ENCODE measurements at places on chromosomes 7 and 10. TPM values are rescaled to one million over a fixed set of nuclear protein-coding genes. Genes with fewer than 3 reads are reported as not detected.

The DOCK1 gene
- total RNA-seq: 82.7 TPM

The SFTPA1 gene
- total RNA-seq: not detected

The ANK3 gene
- total RNA-seq: 12.5 TPM

The TAS2R4 gene
- total RNA-seq: 0.32 TPM

The LRRC17 gene
- 106 TPM for total RNA-seq

The DNAJB9 gene
- 29.2 TPM for total RNA-seq

The VWDE gene
- 0.65 TPM for total RNA-seq
